Activated gamma-delta T cell (primary cell): ENCODE measurements at places on chromosomes 4 and X.

DNA sequence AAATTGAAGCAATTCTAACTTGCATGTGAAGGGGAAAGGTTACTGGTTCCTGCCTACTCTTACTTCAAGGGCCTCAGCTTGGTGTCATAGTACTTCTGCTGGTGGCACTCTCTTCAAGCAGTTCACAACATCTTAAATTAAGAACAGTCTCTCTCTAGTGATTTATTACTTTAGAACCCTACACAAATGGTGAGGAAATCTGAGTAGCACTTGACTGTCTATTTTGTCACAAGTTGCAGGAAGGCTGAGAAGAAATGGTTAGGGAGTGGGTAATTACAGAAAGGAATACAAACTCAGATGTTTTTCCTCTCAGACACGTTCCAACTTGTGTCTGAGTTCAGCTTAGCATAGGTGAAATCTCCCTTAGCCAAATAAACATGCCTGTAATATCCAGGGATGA, 242.3 kb upstream of the GRIA3 start:
- no peak for DNase-seq

GRCh38 chrX:68363984-68364383, 69.3 kb downstream of the OPHN1 start:
- no peak for DNase-seq

DNA sequence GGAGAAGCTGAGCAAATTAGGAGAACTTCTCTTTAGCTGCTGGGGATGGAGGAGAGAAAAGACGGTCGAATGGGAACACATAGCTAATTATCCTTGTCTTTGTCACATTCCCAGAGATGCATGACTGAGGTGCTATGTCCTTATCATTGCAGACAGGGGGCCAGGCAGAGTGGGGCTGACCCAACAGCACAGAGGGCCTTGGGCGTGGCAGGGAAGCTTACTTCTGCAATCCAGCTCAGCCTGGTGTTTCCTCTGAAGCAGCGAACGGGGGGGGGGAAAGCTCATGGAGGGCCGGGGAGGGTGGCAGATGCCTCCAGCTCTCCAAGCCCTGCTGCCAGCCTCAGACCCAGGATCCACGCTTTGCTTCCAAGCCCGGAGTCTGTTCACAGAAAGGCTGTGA, 50.8 kb upstream of the HOPX start:
- DNase-seq = no peak

GRCh38 chrX:44314259-44314734, 29.2 kb downstream of the EFHC2 start:
- DNase-seq = no peak

GRCh38 chr4:11514779-11515419, 86.2 kb upstream of the HS3ST1 start:
- no peak for DNase-seq

GRCh38 chr4:169975838-169976796, 50.1 kb downstream of the MFAP3L start:
- DNase-seq = no peak
